ENCODE measurements at places on chromosomes 1 and 21.

GRCh38 chr21:29166323-29166722, 35.9 kb downstream of the MAP3K7CL start:
- DNase-seq: no peak

GRCh38 chr1:54808443-54809207, 7.5 kb upstream of the TTC22 start:
- DNase-seq: no peak

- DNase-seq: no peak
Observed at GRCh38 chr1:147809236-147809635, 48.8 kb upstream of the GJA5 start.

DNA sequence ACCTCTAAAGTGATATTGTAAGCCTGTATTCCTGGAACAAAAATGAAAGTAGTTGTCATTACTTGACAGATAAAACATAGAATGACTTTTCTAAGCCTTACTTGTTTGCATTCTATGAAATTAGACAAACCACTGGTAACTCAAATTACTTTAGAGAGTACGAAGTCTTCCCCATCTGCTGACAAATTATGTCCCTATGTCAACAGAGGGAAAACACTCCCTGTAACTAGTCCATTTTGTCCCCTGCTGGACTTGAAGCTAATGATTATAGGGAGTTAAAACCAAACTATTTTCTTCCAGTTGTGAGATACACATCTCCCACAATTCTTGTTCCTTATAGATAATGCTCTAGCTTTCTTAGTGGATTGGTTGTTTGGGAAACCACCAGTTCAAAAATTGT, 39.6 kb downstream of the GREM2 start:
- no peak for DNase-seq

- peak; percentile 96 for DNase-seq
Observed at GRCh38 chr1:26697978-26698849, 2.4 kb downstream of the ARID1A start.

DNA sequence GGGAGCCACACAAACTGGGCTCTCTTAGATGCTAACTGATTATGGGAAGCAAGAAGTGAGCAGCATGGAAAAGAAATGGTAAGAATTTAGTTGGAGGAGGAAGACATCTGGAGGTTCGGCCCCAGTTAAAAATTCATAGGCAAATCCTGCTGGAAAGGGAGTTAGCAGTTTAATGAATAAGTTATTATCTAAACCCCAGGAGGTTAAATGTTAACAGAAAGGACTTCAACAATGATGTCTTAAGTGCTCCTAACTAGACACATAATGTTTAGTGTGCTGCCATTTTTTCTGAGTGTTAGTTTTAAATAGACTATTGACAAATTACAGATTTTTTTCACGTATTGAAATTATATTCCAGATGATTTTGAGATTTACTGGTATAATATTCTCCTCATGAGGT, 1265.3 kb upstream of the ADGRL2 start:
- DNase-seq: no peak

- DNase-seq: no peak
Observed at GRCh38 chr1:163668472-163668871, 346.7 kb downstream of the NUF2 start.

- DNase-seq: peak; percentile 15
Observed at GRCh38 chr1:91884459-91885212, 1.3 kb downstream of the TGFBR3 start.

- DNase-seq: no peak
Observed at GRCh38 chr1:54499097-54499359, 49.0 kb upstream of the ACOT11 start.

GRCh38 chr1:21647431-21648351, 21.5 kb downstream of the RAP1GAP start:
- no peak for DNase-seq

DNA sequence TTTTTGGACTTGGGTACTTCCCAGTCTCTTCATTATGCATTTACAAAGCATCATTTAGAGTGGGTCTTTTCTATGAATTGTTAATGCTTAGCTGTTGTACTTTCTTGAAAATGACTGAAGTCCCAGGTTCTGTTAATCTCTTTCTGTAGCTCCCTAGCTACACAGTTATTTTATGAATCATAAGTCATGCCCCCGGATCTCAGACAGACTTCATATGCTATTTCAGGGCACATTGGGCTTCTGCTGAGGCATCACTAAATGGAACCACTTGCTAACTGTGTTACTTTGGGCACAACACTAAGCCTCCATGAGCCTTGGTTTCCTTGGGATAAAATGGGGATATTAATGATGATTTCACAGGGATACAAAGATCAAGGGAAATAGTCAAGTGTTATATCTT, 55.5 kb upstream of the RBM15 start:
- DNase-seq: no peak

DNA sequence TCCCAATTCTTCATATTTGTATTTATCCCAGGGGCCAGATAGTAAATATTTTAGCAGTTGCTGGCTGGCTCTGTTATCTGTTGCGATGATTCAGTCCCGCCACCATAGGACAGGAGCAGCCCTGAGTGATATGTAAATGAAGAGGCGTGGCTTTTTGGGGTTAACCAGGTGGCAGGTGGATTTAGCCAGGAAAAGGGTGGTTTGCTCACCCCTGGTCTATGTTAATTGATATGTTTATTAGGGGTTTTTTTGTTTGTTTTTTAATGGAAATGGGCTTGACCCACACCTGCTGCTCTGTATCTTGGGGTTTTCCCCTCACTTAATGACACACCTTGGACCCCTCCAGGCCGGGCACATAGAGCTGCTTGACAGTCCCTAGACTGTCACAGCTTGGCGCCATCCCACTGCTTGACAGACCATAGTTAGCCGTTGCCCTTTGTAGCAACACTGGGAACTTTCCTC, 62.8 kb downstream of the PIK3CD start:
- DNase-seq: peak; percentile 29

DNA sequence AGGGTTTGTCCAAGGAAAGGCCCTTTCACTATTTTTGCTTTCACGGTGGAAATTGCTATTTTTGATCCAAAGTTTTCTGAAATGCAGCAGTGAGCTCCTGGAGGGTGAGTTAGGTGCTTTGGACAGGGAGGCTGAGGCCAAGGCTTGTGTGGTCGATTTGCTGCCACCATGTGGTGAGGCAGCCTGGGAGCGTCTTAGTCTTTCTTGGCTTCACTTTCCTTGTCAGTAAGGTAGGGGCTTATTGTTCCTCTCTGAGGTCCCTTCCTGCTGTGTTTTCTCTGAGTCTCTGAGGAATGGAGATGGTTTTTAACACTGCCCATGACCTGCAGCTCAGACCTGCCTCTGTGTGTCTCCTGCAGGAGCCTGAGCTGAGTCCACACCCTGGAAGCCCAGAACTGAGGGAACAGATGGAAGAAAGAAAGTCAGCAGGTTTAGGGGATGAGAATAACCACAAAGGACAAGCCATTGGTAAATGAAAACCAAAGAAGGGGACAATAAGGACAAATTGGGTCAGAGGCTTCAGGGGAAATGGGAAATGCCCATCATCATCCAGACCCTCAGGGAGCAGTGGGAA, 20.1 kb upstream of the S100A10 start:
- no peak for DNase-seq

DNA sequence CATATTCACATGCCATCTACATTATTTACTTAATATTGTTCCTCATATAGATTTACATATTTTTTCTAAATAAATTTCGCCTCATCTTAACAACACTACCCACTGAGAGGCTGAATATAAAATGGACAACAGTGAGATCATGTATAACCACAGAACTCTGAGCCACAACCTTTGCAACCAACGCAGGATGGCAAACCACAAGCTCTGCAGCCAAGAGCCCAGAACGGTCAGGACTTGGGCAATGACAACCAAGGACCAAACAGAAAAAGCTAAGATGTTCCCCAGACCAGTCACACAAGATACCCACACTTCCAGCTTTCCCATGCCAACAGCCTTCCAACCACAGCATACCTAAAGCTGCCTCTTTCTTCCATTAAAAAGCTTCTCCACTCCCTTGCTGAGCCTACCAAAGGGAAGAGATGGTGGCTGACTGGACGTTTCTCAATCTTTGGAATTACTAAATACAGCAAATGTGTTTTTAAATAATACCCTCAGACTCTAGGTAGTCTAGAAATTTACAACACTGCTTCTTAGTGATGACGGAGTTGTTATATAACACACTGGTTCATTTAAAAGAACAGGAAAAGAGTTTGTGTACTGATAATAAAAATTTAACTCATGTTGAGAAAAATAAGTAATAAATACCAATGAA, 117.9 kb downstream of the AKT3 start:
- no peak for DNase-seq

DNA sequence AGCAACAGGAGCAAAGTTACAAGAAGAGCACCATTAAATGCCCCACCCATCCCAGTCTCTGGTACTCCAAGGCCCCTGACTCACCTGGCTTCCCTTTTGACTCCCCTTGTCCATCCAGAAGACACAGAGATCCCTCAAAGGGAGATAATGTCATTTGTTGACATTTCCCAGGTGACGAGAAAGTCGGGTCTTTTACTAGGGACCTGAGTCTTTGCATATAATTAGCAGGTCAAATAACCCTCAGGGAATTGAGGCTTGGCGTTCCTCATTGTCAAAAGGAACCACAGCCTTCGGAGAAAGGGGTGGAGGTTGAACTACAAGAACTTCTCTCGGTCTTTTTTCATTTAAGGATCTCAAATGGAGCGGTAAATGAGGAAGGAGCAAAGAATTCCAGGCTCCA, 133.2 kb downstream of the PROX1 start:
- no peak for DNase-seq

DNA sequence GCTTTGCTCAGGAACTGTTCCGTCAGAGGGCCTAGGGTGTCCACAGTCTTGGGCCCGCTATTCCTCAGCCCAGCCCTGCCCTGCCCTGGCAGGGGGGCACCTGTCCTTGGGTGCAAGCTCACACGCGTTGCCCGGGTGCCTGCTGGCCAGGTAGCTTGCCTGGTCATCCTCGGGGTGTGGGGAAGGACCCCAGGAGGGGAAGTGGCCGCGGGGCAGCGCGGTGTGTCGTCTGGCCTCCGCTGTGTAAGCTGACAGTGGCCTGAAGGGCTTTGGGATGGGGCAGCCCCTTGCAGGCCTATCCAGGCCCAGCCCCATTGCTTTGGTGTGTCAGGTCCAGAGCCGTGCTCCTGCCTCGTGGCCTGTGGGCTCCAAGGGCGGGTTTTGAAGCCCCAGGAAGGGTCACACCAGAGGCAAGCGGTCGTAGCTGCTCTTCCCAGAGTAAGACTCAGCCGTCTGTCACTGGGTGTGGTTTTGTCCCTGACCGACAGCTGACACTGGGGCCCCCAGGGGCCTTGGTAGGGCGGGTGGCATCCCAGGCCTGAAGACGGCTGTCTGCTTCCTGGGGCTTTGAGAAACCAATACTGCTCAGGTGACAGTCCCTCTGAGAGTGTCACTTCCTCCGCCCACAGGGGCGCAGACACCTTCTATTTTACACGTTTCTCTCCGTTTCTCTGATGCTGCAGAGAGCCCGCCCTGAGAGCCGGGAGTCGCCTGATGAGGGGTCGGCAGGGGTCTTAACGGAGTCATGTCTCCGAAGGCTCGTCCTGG, 72.1 kb downstream of the SKI start:
- no peak for DNase-seq

GRCh38 chr1:163459539-163459938, 137.8 kb downstream of the NUF2 start:
- no peak for DNase-seq

DNA sequence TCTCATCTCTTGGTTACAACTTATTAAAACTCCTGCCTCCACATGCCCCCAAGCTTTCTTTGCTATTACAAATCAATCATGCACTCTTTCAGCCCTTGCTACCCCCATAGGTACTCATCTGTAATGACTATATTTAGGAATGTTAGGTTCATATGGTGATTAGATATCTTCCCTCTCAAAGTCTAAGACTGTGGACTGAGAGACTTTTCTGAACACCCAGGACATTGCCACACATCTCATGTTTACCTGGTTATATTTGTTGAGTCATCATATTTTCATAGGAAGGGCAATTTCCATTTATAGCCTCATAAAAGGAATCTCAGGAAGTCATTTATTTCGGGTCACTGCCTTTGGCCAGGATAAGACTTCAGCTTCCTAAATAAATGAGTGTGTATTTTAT, 81.5 kb upstream of the LPGAT1 start:
- peak; percentile 76 for DNase-seq

DNA sequence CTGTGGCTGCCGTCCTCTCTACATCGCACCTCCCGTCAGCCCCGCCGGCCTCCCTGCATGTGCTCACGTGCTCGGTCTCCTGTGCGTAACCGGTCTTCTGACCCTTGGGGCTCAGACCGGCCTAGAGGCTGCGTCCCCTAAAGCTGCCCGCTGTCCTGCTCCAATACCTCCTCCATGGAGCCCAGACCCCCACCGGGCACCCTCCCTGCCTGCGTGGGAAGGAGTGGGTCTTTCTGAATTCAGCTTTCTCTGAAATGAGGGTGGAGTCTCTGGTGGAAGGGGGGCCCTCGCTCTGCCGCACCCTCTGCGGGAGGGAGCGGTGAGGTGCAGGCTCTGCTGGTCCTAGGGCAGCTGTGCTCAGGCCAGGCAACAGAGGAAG, 18.7 kb upstream of the POFUT2 start:
- no peak for DNase-seq

DNA sequence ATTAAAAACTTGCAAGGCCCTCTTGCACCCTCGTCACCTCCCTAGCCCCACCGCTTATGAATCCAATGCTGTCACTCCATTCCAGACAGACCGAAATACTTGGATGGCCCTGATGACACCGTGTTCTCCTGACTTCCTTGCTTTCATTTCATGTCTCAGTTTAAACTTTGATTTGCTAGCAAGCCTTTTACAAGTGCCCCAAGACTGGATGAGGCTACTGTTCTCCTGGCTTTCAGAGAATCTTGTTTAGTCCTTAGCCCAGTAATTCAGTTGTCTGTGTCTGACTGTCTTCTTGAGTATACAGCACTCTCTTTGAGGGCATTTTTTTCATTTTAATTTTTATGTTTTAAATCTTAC, 824 bp upstream of the IFI44L start:
- no peak for DNase-seq

DNA sequence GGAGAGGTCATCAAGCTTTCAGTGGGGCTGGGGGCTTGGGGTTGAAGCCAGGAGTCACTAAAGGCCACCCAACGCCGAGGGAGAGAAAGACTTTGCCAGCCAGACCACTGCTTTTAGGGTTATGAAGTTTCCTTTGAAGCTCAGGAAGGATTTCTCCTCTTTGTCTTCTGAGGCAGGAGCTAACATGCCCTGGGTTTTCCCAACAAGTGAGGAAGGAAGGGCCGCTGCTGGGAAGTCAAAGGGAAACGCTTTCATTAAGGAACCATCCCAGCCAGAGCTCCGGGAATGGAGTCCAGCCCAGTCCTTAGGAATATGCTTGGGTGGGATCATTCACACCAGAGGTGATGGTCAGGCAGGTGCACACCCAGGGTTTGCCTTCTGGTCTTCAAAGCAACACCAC, 436.9 kb downstream of the PRDM2 start:
- DNase-seq: no peak

GRCh38 chr1:217622042-217622441, 8.8 kb downstream of the GPATCH2 start:
- no peak for DNase-seq

GRCh38 chr1:96080925-96081324, 640.7 kb upstream of the PTBP2 start:
- no peak for DNase-seq

DNA sequence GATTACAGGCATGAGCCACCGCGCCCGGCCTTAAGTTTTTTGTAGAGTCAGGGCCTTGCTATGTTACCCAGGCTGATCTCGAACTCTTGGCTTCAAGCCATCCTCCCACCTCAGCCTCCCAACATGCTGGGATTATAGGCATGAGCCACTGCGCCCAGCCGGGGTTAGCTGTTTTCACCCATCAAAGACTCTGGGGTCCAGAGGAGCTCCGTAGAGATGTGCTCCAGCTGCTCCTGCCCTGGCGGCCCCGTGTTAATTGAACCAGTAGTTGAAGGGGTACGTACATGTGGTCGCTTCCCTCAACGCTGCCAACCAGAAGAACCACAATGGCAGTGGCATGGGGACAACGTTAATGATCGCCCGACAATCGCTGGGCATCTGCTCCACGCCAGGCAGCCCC, 72.0 kb downstream of the NPHP4 start:
- DNase-seq: no peak

Data from SW480 (cell line).